ENCODE measurements at places on chromosomes 5 and 9.
A peak's percentile ranks its signal among the peaks of the same experiment; 100 is the strongest.

DNA sequence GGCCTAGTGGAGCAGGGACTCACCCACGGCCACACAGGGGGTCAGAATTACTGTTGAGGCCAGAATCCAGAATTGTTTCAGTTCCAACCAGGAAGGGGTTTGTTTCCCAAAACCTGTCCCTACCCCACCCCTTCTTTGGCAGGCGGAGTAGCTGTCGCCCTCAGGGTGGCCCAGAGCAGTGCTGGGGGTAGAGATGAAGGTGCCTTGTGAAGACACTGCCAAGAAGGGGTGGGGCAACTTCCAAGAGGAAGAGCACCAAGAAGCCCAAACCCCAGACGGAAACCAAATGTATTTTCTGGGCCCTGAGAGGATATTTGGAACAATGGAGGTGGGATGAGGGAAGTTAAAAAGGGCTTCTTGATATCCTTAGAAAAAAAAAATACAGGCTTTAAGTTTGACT, 11.4 kb upstream of the NDST1 start:
- no peak for DNase-seq

GRCh38 chr5:16159636-16160035, 20.0 kb downstream of the MARCHF11 start:
- no peak for DNase-seq

GRCh38 chr5:159878988-159879471, 37.3 kb upstream of the ADRA1B start:
- DNase-seq, result peak; percentile 64

DNA sequence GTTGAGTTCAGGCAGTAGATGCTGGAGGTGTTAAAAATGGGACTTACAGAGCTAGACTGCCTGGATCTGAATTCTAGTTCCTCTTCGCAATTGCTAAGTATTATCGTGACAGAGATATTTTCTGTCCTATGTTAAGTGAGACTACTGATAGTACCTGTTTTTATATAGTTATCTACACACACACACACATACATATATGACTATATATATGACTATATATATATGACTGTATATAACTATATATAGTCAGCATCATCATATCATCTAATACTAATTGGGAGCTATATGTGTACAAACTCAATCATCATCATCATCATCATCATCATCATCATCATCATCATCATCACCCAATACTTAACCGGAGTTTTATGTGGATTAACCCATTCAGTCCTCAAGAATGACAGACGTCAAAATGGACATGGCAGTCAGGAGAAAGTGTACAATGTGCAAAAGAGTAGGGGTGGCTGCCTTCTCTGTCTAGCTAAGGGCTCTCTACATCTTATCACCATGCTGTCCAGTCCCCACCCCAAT, 7.3 kb downstream of the PIK3R1 start:
- no peak for DNase-seq

DNA sequence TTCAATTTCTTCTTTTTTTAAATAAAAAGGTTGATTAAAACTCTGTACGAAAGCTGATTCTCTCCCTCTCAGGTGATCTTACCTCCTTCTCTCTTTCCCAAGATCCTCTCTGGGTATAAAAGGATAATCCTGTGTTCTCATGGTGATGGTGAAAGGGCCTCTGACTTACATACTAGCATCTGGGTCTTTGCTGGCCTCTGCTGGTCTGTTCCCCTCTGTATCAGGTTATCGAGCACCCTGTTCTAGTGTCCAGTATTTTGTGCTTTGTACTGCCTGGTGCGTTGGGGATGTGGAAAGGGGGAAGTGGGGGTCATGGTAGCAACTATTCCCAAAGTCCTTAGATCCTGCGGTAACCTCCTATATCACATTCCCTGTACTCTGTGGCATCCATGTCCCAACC, 328.9 kb downstream of the NR2F1-AS1 start:
- no peak for DNase-seq

GRCh38 chr5:96326902-96327301, 106.1 kb downstream of the PCSK1 start:
- no peak for DNase-seq

DNA sequence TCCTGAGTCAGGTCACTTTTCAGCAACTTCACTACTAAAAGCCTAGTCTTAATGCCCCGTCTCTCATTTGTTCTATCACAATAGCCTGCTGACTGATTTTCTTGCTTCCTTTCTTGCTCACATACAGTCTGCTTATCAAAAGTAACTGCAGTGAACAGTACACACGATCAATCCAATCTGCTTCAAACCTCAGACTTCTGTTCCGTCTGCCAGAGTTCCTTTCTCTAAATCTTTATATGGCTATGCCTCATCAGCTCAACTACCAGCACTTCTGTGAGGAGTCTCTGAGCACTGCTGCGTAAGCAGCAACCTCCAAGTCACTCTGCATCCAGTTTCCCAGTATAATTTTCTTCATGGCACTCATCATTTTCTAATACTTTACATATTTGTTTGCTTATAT, 34.8 kb upstream of the PUM3 start:
- no peak for DNase-seq

GRCh38 chr5:79756076-79756475, 66.4 kb downstream of the CMYA5 start:
- DNase-seq, result peak; percentile 21

- peak; percentile 32 for DNase-seq
Observed at GRCh38 chr5:147452165-147452811, 57.6 kb downstream of the DPYSL3 start.

GRCh38 chr5:11656916-11657315, 247.3 kb downstream of the CTNND2 start:
- DNase-seq, result no peak

DNA sequence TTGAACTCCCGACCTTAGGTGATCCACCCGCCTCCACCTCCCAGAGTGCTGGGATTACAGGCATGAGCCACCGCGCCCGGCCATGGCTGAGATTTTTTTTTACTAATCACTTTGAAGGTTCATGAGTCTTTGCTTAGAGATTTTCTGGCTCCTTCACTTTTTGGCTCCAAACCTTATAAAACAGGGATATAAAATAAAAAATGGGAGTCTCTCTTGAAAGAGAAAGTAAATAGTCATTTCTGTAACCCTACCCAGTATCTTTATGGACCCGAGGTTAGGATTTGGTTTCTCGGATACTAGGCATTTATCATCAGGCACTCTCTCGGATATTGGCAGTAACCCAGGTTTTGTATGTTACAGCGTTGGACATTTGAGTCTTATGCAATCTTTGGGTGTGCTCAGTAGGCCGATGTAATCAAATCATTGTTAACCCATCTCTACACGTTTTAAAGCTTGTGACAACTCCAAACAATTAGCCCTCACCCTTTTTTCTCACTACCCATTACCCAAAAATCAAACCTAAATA, 25.3 kb downstream of the STXBP1 start:
- no peak for DNase-seq

DNA sequence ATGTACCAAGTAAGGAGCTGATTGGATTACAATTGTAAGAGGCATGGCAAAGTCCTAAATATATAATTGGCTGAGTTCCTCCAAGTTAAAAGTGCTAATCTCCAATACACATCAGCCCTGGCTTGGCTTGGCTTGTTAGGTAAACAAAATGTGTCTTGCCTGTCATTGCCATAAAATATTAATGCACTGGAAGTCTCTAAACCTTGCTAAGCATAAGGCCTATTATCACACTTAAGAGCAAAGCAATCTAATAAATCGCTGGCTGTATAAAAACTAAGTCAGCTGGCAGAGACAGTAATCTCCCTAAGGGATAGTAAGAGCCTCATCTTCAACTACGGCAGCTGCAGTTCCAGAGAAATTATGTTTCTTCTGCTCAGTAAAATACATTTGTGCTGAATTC, 418.6 kb upstream of the GRAMD2B start:
- DNase-seq, result no peak

DNA sequence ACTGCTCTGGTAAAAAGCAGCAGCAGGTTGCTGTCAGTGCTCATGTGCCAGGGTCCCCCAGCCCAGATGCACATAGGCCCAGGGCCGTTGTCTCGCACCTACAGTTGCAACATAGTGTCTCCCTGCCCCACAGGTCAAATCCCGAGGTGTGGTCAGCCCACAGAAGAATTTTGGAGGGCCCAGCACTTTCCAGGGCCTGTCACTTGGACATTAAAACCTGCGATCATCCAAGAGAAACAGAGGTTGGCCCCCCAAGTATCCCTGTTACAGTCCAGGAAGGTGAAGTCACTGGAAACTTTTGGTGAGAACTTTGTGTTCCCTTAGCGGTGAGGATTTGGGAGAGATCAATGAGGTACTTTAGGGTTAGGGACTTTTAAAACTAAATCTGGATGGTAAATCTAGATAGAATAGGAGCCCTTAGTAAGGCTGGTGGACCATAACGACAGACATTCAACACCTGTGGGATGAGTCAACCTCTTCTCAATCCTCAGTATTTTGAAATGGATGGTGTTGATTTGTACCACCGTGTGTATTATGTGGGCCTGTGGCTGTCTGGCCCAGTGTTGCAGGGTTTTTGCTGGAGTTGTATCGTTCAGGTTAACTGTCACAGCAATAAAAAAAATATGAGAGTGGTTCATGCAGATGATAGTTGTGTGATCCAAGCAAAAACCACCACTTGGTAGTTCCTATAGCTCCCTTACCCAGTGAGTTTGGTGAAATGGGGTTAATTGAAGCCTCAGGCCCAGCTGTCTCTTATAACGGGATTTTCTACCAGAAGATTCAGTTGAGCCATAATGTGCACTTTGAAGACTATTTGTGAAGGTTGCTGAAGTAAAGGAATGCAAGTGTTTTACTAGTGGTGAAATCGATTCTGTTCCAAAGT, 19.2 kb downstream of the OR2S2 start:
- DNase-seq, result no peak

- no peak for DNase-seq
Observed at GRCh38 chr9:75431375-75431774, 343.1 kb downstream of the OSTF1 start.

- peak; percentile 71 for DNase-seq
Observed at GRCh38 chr5:115309751-115310370, 13.4 kb upstream of the CCDC112 start.

DNA sequence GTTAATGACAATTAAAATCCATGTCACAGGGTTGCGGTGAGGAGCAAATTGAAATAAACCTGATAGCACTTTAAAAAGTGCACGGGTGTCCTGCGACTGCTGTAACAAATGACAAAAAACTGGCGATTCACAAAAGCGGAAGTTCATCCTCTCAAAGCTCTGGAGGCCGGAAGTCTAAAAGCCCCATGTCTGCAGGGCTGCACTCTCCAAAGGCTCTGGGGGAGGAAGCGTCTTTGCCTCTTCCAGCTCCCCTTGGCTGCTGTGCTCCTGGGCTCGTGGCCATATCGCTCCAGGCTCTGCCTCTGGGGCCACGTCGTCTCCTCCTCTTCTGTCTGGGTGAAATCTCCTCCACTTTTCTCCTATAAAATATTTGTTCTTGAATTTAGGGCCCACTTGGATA, 273.9 kb upstream of the IRX2 start:
- no peak for DNase-seq

- DNase-seq, result no peak
Observed at GRCh38 chr5:62059960-62060359, 246.0 kb upstream of the KIF2A start.

DNA sequence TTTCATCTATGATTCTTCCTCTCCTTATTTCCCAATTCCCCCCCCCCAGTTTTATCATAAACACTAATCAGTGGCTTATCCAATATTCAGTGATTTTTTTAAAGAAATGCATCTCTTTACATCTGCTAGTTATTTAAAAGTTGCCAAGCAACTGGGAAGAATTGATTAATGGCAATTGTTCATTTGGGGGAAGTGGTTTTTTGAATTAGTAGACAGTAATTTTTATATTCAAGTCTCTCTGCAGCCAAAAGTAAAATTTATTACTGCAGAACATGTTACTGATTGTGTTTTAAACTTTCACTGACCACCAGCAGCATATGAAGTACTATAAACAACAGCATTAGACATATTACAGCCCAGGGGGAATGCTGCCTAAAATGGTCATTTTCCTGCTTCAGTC, 308.8 kb upstream of the NREP start:
- no peak for DNase-seq

- no peak for DNase-seq
Observed at GRCh38 chr5:107389775-107390148, 281.0 kb downstream of the EFNA5 start.

- no peak for DNase-seq
Observed at GRCh38 chr9:118271936-118272335, 567.7 kb downstream of the TLR4 start.

GRCh38 chr5:55868846-55869245, 17.7 kb downstream of the IL31RA start:
- no peak for DNase-seq
